ENCODE measurements at places on chromosomes 12 and 14. TPM values are rescaled to one million over a fixed set of nuclear protein-coding genes. Genes with fewer than 3 reads are reported as not detected.

DNA sequence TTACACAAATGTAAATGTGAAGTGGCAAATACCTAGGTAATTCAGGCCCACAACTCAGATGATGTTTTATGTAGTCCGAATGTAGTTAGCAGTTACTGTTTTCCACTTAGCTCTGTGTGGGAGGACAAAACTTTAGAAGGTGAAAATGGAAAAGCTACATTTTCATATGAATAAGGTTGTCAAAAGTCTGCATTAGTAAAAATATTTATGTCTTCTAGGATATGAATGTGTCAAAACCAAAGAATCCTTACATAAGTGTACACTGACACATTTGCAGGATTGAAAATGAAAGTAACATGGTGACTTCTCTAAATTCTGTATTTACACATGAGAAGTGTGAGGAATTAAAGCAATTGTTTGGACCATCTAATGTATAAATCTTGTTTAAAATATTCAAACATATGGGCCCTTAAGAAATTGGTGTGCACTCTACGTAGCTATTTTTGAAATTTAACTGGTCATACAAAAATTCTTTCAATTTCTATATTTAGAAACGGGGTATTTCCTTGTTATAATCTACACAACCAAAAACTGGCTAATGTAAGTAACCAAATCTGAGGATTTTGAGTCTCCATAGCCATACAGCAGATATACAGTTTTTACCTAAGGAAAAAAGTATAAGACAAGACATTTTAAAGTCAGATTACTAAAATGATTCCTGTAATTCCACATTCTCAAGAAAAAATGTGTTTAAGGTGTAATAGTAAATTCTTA, 5.4 kb downstream of the CDKN1B start:
- DNase-seq: no peak

DNA sequence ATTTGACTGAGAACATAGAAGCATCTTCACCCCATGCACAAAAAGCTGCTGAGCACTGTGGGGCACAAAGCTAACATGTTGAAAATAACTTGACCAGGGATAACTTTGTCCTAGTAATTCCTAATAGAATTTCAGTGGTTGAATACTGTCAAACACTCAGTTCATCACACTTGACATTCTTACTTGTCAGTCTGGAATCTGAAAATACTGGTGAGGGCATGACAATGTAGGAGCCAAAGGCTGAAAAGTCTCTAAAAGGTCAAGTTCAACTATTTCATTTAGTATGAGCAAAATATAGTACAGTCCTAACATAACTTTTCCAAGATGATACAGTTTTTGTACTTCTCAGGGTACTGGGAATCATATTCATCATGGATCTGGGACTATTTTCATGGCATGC, 504.4 kb upstream of the LMO3 start:
- no peak for DNase-seq

GRCh38 chr12:3755898-3756297, 3.0 kb upstream of the CRACR2A start:
- DNase-seq: no peak

The LRP6 gene
- 7.6 TPM for total RNA-seq

The TPH2 gene
- total RNA-seq: not detected

The IFNG-AS1 gene
- total RNA-seq: 0.88 TPM

GRCh38 chr14:96624661-96625425, 122.7 kb downstream of the PAPOLA start:
- no peak for DNase-seq

The PDE3A gene
- total RNA-seq: not detected

The C3AR1 gene
- total RNA-seq: 1.5 TPM

DNA sequence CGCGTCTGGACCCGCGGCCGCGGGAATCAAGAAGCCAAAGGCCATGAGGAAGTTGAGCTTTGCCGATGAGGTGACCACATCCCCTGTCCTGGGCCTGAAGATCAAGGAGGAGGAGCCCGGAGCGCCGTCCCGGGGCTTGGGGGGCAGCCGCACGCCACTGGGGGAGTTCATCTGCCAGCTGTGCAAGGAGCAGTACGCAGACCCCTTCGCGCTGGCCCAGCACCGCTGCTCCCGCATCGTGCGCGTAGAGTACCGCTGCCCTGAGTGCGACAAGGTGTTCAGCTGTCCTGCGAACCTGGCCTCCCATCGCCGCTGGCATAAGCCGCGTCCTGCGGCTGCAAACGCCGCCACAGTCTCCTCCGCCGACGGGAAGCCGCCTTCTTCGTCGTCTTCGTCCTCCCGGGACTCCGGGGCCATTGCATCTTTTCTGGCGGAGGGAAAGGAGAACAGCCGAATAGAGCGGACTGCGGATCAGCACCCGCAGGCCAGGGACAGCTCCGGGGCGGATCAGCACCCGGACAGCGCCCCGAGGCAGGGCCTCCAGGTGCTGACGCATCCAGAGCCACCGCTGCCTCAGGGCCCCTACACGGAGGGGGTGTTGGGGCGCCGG, 1.0 kb downstream of the INSM2 start:
- DNase-seq: peak; percentile 35

GRCh38 chr14:73889376-73889775, 2.7 kb downstream of the ZNF410 start:
- DNase-seq: no peak

- no peak for DNase-seq
Observed at GRCh38 chr14:35789651-35790050, 19.4 kb downstream of the RALGAPA1 start.

GRCh38 chr12:48890657-48891418, 25.2 kb upstream of the RND1 start:
- DNase-seq: peak; percentile 68

DNA sequence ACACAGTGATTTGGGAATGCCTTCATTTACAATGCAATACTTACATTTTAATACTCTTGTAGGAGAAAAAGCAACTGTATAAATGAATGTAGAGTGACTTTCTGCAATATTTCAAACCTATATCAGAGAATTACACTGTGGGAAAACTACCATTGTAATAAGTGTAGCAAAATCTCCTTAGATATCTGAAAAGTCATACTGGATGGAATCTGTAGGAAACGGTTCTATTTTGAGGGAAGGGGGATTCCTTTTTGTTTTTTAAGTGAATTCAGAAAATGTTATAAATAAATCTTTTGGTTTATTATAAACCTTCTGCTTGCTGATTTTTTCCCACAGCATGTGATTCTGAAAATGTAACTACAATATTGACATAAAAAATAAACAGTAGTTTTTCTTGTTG, 23.0 kb downstream of the ZNF891 start:
- DNase-seq: no peak

GRCh38 chr12:12734054-12734453, 16.9 kb downstream of the CDKN1B start:
- no peak for DNase-seq

The MYO1H gene
- total RNA-seq: not detected

DNA sequence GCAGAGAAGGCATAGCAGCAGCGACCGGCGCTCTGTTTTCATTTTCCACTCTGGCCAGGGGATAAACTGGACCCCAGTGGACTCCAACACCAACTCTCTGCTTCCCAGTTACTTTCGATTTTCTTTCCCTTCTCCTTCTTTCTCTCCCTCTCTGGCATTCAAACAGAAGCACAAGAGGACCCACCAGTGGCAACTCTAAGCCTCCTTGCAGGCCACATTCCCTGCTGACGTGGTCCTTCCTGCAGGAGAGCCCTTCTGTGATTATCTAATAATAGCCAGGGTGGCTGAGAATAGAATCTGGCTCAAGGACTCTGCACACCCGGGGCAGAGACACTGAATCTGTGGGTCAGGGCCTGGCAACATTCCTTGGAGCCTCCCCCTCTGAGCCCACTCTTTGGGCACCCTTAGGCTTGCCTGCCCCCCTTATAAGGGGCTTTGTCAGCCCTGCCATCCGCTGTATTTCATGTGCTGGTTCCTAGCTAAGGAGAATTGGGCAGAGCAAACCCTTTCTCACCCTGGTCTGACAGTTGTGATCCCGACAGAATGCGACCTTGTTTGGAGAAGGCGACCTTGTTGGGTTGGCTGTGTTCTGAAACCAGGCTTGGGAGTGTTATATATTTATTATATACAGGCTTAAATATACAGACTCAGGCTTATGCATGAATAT, 8.2 kb upstream of the HOXC6 start:
- DNase-seq: no peak

DNA sequence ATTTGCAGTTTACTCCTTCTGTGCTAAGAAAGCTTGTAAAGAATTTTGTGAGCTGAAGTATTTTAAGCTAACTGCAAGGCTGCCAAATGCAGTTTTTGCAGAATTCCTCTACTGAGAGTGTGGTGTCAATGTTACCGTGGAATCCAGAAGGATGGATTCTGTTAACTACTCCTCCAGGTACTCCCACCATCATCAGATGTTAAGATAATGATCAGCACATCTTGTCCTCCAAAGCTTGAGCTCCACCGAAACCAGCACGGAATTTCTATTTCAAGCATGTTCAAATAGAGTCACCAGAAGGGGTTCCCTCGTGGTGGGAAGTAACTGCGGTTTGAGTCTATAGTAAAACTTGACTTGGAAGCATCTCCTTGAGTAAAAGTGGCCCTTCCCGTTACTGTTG, 64.3 kb upstream of the CDKN3 start:
- DNase-seq: no peak

The LPAR5 gene
- total RNA-seq: 18.9 TPM

The CEBPE gene
- total RNA-seq: 1.5 TPM
